Stimulated activated CD8-positive, alpha-beta memory T cell treated with anti-CD3 and anti-CD28 coated beads, Interleukin-12 subunit alpha, Interleukin-12 subunit beta, amount 100 ng/mL, for 4 hours (primary cell): ENCODE measurements at places on chromosomes 5 and 9.

DNA sequence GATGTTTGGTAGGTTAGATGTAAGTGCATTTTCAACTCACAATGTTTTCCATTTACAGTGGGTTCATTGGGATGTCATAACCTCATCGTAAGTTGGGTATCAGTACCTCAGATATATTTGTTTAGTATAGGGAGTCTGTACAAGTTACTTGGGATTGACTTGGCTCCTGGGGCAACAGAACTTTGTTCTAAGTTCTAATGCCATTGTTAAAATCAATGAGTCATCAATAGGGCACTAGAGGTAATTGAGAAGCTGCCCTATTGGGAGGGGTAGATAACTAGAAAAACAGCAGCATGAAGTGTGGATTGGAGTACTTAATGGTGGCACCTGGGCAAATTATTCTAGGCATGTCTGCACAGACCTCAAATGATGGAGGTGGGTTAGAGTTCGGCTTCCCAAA lies 272.8 kb downstream of the DOCK8 start:
- DNase-seq: no peak

DNA sequence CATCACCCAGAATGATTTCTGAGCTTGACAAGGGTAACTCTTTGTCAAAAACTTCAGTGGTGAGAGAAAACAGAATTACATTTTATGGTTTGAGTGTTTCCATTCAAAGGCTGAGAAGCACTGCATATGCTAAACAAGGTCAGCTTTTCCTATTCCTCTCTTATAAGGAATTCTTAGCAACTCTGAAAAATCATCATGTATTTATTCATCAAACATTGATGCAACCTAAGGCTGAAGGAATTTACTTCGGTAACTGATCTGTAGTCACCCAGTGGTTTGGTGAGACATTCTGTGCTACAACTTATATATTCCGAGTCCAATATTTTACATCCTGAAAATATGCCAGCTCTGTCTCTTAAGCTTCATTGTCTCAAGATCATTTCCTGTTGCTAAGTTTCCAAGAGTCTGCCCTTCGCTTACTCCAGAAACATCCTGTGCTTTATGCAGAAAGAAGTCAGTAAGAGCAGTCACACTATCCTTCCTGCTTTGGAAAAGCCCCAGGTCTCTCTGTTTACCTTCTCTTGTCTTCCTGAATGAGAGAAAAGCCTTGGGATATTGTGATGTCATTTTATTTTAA lies 176.6 kb upstream of the TBCA start:
- no peak for DNase-seq

GRCh38 chr5:131417240-131417869 lies 153.5 kb downstream of the CDC42SE2 start:
- peak; percentile 55 for DNase-seq

DNA sequence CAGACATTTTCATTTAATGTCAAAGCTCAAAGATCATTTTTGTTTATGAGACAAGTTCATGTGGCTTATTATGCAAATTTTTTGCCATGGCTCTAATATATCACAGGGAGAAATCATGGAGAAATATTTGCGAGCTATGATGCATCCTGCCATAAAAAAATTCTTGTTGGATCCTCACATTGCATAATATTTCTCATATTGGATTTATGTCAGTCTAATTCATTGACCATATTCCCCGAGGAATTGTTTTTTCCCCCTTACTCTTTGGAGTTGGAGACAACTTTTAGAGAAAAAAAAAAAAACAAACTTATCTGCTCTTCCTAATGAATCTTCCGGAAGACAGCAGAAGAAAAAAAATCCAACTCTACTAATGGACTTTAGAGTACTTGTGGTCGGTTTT lies 4.3 kb downstream of the ZNF462 start:
- DNase-seq: no peak

- DNase-seq: no peak
These were observed 129.2 kb upstream of the MAN2A1 start for GRCh38 chr5:109560554-109560953.

- DNase-seq: no peak
These were observed 175.2 kb upstream of the SMARCA2 start for GRCh38 chr9:1839909-1840308.

DNA sequence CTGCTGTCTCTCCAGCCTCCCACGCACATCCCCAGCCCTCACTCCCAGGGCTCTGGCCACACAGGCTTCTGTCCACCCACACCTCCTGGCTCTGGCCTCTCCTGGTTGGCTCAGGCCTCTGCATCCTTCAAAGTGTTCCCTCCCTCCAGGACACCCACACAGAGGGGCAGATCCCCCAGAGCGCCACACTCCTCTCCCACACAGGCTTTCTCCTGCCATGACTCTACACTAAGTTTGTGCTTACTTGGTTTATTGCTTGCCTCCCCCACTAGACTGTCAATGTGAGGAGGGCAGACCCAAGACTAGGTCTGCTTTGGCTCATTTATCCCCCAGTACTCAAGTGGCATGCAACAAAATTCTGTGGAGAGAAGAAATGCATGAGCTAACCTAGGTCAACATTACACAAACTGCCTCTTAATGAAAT lies 67.0 kb upstream of the SPOCK1 start:
- DNase-seq: no peak

DNA sequence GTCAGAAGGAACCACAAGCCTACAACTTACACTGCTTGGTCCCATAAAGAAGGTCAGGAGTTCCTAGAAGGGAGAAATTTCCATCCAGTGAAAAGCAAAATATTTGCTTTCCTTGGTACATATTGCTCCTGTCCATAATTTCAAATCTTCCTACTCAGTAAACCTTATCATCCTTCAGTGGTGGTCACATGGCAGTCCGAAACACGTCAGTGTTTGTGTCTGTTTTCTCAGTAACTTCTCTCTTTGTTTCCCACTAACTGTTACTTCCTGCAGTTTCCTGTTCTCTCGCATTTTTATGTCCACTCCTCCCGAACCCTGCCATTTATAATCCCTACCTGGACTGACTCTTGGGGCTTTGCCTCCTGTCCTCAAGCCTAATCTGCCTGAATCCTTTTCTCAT lies 129.1 kb downstream of the FANCC start:
- DNase-seq: no peak

DNA sequence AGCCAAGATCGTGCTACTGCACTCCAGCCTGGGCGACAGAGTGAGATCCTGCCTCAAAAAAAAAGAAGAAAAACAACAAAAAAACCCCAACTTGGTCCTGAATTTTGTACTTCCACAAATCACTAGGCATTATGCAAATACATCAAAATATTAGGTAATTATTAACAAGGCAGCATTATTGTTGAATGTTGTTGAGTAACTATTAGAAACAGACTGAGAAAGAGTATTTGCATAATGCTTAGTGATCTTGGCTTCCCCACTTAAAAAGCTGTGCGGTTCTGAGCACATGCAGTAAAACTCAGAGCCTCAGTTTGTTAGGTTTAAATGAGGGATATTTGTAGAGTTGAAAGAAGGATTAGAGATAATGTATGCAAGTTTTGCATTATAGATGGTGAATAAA lies 64.2 kb downstream of the SCAMP1 start:
- DNase-seq: no peak

DNA sequence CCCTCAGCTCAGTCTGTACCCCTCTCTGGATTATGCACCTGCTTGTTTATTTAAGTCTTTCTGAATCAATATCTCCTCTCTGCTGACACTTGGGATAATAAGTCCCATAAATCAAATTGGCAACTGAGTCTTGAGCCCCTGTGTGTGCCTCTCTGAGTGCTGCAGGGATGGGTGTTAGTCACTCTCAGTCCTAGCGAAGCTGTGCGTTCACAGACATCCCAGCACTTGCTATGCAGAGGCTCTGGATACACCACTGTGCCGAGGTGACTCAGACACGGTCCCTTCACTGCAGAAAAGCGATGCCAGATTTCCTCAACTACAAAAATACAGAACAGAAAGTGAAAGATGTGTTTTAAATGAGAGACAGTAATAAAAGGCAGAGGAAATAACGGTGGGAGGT lies 4.1 kb upstream of the KCNMB1 start:
- DNase-seq: peak; percentile 3

DNA sequence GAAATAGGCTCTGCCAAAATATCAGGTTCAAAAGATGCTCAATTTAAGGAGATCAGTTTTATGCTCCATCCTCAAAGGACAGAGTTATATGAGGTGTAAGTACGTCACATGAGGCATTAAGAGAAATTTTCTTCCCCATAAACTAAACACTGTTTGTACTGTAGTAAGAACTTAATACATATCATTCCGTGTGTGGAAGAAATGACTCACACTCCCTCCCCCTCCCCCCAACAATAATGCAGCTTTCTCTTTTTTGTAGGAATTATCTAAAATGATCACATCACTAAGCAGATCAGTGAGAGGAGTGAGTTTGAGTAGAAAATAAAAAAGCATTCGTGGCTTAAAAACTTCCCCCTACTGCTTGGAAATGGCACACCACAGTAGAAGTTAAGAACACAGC lies 2.2 kb downstream of the CDH12 start:
- DNase-seq: no peak

DNA sequence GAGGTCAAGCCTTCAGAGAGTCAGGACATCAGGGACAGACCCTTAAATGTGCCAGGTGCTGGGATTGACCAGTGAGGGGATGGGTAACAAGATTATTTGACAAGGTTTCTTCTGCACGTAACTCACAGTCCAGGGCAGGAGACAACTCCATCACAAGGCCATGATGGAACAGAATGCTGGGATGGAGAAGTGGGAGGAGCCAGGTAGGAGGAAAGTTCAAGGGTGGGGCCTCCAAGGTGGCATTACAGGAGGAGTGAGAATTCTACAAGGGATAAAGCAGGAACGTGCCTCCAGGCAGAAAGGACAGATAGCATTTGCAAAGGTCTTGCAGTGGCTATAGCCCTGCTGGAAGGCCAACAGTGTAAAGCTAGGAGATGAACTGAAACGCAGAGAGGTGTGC lies 102.2 kb downstream of the FGF18 start:
- no peak for DNase-seq

DNA sequence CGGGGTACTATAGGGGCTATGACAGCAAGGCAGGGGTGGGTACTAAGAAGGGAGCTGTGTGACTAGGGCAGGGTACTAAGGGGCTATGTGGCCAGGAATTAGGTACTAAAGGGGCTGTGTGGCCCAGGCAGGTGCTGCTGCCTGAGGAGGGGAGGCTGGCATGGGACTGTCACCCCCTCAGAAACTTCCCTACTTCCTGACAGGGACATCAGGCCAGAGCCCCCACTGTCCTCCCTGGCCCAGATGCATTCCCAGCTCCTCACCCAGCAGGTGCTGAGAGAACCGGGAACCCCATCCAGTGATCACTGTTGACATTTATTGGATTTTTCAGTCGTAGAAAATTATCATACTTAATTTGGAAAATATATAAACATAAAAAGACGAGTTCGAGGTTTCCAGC lies 26.6 kb downstream of the IRX2 start:
- DNase-seq: no peak

DNA sequence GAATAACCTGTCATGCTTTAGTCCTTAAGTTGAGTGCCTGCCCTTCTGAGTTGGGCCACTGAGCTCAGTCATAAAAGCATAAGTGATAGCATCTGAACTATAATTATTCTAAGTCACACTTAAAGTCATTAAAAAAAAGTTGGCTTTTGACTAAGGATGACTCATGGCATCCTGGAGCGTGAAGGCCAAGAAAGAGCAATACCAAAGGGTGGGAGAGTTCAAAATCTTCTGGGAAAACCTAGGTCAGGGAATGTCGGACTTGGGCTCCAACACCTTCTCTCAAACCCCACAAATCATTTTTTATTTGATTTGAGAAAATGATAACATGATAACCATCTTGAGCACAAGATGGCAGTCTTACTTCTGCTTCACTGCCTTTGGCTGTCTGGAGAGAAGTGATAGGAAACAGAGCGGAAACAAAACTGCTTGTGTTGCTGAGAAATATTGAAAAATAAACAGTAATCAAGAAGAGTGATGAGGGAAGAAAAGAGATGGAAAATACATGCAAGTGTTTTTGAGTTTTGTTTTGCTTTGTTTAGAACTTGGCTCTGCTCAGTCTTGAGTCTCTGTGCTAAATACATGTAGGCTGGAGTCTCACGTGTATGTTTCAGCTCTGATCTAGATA lies 16.9 kb upstream of the NTRK2 start:
- DNase-seq: no peak

DNA sequence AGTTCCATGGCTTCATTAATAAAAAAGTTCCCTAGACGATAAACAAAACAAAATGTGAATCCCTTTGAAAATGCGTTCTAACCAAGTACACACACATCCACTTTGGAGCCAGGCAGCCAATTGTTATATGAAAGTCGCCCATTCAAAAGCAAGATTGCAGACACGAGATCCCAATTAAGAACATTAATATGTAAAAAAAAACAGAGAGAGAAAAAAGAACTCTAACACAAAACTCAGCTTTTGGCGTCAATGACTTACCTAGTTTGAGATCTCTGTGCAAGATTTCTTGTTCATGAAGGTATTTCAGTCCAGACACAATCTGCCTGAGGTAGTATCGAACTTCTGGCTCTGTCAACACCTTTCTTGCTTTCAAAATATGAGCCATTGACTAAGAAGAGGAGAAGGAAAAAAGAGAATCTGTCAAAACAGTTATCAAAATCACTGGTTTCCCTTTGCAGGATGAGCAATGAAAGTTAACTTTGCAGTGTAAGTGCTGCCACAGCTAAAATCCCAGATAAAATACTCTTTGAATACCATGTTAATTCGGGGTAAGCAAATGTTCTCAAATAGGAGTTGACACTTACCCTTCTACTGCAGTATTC lies 1.6 kb downstream of the PLK2 start:
- DNase-seq: no peak

DNA sequence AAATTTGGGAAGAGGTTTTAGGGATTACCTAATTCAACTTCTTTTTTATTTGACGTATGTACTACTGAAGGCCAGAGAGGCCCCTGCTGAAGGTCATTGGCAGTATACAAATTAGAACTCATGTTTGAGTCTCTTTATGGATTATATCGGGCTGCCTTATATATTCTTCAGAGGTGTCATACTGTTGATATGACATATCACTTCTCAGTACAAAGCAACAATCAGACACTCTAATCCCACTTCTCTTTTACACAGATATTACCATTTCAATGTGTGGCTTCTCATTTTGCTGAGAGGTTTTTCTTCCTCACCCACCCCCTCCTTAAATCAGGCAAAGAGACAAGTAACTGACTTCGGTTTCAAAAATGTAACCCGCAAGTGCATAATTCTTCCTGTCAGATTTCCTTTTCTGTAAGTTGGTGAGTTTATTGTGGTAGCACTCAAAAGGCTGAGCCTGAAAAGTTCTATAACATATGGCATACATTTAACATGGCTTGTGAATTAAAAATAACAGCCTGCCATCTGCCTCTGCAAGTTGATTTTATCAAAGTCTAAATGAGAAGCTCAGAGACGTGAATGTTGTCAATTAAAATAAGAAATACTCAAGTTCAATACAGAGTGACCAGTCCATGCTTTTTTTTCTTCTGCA lies 163.6 kb upstream of the RORB start:
- DNase-seq: no peak
